Left ventricle myocardium inferior (tissue), 1 donor: ENCODE measurements at places on chromosomes 4 and X.

GRCh38 chr4:89300060-89300459 lies 7.5 kb downstream of the GPRIN3 start:
- DNase-seq, result no peak

DNA sequence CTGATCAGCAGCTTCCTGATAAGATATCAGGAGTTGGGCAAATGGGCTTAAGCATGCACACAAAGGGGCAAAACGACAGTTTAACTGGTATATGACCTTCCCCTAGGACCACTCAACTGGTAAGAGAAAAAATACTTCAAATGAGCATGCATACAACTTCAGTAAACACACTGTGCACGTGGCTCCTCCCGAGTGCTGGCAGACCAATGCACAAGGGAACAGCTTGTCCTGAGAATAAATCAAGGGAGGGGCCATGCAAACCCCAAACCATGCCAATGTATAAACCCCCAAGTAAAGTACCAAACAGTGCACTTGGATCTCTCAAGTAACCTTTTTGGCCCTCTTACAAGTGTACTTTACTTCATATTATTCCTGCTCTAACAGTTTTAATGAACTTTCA lies 293.3 kb upstream of the TBX22 start:
- DNase-seq, result no peak

DNA sequence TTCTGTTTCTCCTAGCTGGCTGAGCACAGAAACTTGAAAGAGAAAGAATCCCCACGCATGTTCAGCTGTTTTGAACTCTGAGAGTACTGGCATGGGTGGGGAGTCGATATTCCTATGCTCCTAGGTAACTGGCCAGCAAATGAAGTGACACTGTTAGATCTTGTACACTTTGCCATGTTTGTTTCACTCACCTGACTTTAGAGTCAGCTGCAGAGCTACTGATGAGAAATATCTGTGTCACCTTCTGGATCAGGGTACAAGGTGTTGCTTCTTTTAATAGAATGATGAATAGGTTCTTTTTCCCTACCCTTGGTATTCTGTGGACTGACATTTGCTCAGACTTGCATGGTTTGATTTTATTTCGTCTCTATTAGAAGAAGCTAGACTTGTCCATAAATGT lies 28.3 kb downstream of the OCRL start:
- DNase-seq, result no peak

DNA sequence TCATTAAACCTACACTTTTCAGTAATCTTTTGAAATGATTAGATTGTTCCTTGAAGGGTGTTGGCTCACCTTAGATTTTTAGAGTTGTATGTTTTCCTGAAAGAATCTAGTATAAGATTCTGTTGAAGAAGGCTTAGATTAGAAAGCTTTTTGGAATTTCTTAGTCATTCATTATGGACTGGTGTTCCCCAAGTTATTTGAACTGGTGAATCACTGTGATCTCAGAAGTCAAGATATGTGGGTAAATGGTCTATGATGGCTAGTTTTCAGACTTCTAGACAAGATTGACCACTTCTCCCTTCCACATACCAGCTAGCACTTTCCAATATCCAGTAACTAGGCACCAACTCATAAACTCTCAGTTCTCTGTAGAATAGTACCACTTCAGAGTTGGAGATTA lies 138.1 kb downstream of the KDM6A start:
- no peak for DNase-seq

- no peak for DNase-seq
Measured at GRCh38 chrX:71996136-71996535, 85.5 kb downstream of the NHSL2 start.

- no peak for DNase-seq
Measured at GRCh38 chrX:12887767-12888166, 18.7 kb upstream of the TLR8 start.

DNA sequence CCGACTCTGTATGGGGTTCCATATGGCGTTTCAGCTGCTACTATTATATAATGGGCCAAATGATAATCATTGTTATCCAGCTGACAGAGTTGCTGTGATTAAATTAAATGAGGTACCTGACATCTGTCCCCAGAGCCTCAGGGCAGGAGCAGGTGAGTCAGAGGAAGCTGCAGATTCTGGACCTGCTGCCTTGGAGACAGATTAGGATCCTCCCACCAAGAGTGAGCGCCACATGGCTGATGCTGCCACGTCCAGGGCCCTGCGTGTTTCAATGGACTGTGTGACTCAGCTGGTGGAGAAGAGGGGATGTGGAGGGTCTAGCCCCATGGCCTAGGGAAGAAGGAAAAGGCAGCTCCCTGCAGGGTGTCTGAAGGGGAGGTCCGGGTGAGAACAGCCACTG lies 28.3 kb upstream of the UXT start:
- no peak for DNase-seq

DNA sequence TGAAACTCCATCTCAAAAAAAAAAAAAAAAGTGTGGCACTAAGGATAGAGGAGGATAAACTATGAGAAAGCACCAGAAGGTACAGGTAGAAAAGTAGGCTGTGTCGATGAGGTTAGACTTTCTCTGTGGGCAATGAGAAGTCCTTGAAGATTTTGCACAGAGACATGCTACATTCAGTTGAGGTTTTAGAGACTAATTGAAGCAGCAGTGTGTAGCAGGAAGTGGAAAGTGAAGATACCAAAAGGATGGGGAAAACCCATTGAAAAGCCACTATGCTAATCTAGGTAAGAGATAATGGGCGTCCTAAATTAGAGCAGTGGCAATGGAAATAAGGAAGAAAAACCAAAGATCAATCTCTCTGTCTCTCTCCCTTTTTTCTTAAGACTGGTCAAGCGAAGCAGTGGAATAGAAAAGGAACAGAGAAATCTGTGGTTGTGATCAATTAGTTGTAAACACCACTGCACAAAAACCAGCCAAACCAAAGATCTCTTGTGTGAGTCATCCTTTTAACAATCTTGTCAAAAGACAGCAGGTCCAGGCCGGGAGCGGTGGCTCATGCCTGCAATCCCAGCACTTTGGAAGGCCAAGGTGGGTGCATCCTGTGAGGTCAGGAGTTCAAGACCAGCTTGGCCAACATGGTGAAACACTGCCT lies 3.5 kb downstream of the SPINK2 start:
- DNase-seq, result no peak

GRCh38 chr4:5387457-5387856 lies 320.9 kb downstream of the EVC2 start:
- no peak for DNase-seq
